Activated naive CD4-positive, alpha-beta T cell treated with anti-CD3 and anti-CD28 coated beads, Interleukin-2, amount 50 U/mL, for 72 hours (primary cell): ENCODE measurements at places on chromosomes 12 and 14.

- peak; percentile 91 for DNase-seq
These were observed 1079.4 kb downstream of the TMEM121 start for GRCh38 chr14:106605548-106606448.

DNA sequence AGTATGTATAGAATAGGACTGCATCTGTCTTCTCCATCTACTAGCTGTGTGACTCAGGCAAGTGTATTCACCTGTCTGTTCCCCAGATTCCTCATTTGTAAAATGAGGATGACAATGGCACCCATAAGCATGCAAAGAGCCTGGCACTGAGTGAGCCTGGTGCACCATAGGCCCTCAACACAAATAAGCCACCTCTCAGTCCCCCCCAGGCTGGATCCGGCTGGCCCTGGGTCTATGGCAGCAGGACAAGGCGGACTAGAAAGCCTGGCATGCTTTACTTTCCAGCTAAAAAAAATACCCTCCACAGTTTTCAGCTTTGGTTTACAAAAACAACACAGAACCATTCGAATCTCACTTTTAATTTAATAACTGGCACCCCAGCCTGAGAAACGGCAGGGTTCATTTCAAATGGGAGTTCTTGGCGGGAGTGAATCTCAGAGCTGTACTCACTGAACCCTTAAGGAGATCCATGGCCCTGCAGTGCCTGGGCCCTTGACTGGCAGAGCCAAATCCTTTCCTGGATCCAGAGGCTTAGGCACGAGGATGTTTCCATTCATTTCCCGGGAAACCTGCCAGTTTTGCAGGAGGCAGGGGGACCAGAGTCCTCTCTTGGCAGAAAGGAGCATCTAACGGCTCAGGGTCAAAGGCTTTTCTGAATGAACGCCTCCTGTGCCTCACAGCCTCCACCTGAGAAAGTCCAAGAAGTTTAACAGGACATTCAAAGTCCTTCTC, 17.7 kb downstream of the SYNE3 start:
- no peak for DNase-seq

DNA sequence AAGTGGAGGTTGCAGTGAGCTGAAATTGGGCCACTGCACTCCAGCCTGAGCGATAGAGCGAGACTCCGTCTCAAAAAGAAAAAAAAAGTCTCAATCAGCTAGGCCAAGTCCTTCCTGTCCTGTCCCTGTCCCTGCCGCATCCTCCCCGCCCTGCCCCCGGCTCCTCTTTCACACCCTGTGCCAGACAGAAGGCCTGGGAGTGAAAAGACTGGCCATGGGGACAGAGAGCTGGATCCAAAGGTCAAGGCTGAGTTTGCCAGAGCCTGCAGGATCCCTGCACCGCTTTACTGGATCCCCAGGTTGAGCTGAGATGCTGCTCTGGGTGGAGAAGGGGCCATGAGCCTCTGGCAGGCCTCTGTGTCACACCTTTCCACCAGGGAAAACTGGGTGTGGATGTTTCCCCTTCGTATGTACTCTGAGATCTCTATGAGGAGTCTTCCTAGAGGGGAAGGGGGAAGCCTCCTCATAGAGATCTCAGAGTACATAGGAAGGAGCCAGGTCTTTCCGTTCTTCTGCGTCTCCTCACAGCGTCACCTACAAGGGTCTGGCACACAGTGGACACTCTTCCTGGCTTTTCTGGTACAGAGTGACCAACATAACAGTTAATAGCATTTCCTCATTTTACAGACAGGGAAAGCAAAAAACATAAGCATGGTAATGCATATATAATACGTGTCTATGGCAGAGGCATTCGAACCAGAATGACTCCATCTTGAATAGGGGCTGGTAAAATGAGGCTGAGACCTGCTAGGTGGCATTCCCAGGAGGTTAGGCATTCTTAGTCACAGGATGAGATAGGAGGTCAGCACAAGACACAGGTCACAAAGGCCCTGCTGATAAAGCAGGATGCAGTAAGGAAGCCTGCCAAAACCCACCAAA, 35.1 kb downstream of the NINJ2 start:
- no peak for DNase-seq

GRCh38 chr12:91274916-91275315, 92.3 kb upstream of the DCN start:
- DNase-seq, result no peak

DNA sequence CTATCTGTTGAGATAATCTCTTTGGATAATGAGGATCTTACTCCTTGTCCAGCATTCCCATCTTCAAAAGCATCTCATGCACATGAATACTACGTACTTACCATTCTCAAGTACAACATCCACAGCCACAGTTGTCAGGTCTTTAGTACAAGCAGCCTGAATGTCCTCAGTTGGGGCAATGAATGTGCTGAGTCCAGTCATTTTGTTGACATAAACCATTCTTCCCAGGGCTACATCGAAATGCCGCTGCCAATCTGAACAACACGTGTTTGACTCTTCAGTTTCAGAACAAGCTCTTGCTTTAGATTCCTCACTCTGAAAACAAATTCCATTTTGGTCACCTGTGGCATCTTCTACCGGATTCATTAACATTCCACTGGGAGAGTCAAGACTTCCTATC, 5.0 kb downstream of the MLH3 start:
- no peak for DNase-seq

DNA sequence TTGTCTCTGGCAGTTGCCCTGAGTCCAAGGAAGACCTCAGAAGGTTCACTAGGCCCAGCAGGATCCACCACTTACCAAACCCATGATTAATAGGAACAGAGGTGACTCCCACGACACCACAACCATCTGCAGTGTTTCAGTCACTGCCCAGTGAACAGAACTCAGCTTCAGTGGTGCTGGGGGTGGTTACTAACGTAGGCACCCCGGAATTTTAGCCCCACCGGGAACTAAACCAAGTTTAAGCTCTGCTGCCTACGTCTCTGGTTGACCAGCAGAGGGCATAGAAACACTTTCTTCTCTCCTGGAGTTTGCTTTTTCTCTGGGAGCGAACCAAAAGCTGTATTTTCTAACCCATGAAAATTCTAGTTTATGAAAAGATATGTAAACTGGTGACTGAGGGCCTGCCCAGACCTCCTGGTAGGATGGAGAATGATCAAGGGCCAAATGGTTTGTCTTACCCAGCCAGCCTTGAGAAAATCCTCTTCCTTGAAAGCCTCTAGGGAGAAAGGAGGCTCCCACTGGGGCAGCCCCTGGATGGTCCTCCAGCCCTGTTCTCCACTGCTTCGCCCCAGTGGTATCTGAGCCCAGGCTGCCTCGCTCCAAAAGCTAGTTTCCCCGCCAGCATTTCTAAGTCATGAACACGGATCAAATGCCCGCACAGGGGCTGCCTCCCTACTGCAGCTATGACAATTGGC, 379.8 kb downstream of the DPF3 start:
- no peak for DNase-seq

DNA sequence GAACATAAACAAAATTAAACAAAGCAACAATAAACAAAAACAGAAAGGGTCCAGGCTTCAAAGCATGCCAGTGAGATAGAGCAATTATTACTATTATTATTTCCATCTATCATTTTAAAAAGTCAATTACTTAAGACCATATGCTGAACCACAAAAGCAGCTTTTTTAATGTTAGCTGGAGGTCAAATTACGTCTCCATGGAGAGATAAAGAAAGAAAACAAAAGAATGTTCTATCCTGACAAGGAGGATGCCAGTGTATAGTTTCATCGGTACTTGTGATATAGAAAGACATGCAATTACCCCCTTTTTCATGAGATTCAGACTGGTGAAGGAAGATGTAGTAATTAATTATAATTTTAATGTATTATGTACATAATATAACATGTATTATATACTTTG, 81.6 kb upstream of the DCN start:
- DNase-seq, result no peak

DNA sequence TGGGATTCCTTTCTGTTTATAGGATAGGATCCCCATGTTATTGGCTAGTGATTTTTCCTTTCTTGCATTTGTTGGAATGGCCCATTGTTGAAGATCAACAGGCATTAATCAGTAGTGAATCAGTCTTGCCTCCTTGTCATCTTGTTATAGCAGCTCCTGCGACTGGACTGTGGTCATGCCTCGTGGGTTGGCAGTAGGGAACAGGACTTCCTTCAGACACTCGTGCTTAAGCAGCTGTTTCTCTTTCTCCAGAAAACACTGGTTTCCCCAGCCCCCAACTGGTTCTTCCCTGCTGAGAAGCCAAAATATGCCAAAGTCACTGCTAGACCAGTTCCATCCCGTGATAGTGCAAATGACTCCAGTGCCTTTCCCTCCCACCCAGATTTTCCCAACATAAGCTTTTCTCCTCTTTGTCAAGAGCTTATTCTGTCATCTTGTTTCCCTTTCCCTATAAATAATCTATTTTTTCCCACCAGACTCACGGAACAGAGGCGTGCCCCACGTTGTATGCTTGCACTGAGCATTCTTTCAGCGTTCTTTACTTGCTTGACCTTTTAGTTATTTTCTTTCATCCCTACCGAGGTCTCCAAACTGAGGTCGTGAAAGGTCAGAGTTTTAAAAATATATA, 83.5 kb downstream of the SAMD4A start:
- DNase-seq, result no peak

- no peak for DNase-seq
These were observed 1.4 kb downstream of the ARHGDIB start for GRCh38 chr12:14959916-14960496.

GRCh38 chr12:109760031-109760929, 46.7 kb downstream of the FAM222A start:
- no peak for DNase-seq

GRCh38 chr12:118035190-118036041, 18.9 kb downstream of the RFC5 start:
- no peak for DNase-seq

DNA sequence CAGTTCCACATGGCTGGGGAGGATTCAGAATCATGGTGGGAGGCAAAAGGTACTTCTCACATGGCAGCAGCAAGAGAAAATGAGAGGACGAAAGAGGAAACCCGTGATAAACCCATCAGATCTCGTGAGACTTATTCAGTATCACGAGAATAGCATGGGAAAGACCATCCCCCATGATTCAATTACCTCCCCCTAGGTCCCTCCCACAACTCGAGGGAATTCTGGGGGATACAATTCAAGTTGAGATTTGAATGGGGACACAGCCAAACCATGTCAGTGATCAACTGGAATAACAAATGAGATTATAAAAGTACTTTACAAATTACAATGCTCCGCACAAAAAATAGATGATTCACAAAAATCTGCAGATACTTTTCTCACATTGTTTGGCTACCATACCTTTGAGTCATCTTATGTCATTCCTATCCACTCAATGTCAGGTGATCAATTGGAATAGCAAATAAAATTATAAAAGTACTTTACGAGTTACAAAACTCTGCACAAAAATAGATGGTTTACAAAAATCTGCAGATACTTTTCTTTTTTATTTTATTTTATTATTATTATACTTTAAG, 338.9 kb downstream of the C12orf50 start:
- DNase-seq, result no peak

GRCh38 chr12:100752841-100753240, 41.7 kb upstream of the ANO4 start:
- no peak for DNase-seq

DNA sequence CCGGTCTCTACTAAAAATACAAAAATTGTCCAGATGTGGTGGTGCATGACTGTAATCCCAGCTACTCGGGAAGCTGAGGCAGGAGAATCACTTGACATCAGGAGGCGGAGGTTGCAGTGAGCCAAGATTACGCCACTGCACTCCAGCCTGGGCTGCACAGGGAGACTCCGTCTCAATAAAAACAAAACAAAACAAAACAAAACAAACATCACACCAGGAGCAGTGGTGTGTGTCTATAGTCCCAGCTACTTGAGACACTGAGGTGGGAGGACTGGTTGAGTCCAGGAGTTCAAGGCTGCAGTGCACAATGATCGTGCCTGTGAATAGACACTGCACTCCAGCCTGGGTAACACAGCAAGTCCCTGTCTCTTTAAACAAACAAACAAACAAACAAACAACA, 89.5 kb upstream of the HECTD1 start:
- no peak for DNase-seq

- DNase-seq, result no peak
These were observed 4.7 kb upstream of the CEP170B start for GRCh38 chr14:104860414-104860813.

DNA sequence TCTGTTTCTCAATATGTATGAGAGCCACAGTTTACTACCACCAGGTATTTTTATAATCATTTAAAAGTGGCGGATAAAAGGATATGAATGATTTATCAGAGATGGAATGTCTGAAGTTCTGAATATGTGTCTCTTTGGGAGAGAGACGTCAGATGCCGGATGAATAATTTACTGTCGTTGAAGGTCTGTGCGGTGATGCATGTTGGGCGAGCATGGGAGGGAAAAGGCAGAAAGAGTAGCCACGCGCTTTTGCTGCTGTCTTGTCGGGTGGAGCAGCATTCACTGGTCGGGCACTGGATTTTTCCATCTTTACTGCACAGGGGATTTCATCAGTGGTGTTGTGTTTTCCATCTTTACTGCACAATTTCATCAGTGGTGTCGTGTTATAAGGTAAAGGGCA, 65.6 kb downstream of the SYNE2 start:
- DNase-seq, result no peak
